Sigmoid colon (tissue), 7 donors: ENCODE measurements at places on chromosomes 4 and X. TPM values are rescaled to one million over a fixed set of nuclear protein-coding genes. Genes with fewer than 3 reads are reported as not detected.

The GPR50 gene
- total RNA-seq: not detected

The ARMCX4 gene
- total RNA-seq: 11.5 TPM

The CRMP1 gene
- total RNA-seq: 4.4 TPM

The PAGE2 gene
- not detected for total RNA-seq

The GRID2 gene
- 0.28 TPM for total RNA-seq
